ENCODE measurements at places on chromosomes 16 and 17.

GRCh38 chr17:3988297-3989040 is 24.2 kb upstream of the ATP2A3 start:
- no peak for DNase-seq

DNA sequence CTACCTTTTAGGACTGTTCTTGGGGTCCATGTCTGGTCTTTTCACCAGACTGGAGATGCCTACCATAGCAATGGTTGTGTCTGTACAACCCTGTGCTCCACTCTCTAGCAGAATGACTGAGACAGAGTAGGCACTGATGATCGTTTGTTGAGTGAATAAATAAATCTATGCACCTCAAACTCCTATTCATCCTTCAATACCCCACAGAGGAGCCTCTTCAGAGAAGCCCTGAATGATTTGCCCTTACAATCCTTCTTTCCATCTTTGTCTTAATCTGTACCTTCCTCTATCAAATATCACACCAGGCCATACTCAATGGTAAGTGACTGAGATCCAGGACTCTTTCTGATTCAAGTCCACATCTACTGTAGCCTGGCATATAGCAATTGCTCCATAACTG is 23.3 kb downstream of the PIMREG start:
- no peak for DNase-seq

GRCh38 chr17:55410722-55411462 is 10.7 kb downstream of the MMD start:
- DNase-seq: no peak

- DNase-seq: no peak
These were observed 32.9 kb downstream of the TRARG1 start for GRCh38 chr17:1312261-1312870.

- DNase-seq: peak; percentile 48
These were observed 21.6 kb downstream of the EMC8 start for GRCh38 chr16:85777583-85778310.

DNA sequence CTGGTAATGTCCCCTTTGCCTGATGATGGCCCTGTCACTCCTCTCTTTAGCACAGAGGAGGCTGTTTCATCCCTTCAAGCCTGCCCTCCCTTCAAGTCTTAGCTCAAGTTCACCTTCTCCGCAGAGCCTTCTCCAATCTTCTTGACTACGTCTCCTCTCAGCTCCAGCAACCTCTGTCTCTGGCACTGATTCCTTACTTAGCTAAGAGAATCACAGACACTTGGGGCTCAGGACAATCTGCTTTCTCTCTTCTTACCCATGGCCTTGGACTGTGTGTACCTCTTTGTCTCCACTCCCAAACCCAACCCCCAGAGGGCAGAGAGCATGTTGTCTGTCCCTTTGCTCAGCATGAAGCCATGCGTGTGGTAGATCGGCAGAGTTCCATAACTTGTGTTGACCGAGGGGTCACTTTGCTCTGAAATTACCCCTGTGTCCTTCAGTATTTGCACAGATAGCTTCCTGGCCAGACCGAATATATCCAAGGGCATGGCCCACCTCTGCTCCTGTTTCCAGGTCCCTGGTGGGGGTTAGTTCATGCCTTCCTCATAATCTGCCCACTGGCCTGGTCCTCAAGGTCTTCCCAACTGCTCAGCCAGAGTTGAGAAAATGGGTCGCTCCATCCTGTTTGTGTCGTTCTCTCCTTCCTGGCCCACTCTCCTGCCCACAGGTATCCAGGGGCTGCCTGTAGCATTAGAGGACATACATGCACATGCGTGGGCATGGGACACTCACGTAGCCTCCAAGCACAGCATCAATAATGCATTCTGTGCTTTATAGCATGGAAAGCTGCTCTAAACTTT is 41.6 kb downstream of the MAPT start:
- DNase-seq: no peak

DNA sequence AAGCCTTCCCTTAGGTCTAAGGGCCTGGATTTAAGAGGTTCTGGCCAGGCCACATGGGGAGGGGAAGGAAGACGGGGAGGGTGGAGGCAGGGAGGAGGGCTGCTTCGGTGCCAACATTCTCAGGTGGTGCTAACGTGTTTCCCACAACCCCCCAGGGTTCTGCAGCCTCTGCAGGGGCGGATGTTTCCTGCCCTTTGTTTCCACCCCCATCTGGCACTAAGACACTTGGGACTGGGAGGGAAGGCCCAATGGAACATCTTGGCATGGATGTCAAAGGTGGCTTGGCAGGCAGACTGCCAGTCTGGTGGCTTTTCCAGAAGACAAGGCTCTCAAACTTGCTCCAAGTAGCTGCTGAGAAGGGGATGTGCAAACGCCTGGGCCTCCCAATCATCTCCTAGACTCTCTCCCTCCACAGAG is 12.7 kb downstream of the HIC1 start:
- DNase-seq: no peak

- no peak for DNase-seq
These were observed 74.4 kb downstream of the PCTP start for GRCh38 chr17:55825213-55825612.

DNA sequence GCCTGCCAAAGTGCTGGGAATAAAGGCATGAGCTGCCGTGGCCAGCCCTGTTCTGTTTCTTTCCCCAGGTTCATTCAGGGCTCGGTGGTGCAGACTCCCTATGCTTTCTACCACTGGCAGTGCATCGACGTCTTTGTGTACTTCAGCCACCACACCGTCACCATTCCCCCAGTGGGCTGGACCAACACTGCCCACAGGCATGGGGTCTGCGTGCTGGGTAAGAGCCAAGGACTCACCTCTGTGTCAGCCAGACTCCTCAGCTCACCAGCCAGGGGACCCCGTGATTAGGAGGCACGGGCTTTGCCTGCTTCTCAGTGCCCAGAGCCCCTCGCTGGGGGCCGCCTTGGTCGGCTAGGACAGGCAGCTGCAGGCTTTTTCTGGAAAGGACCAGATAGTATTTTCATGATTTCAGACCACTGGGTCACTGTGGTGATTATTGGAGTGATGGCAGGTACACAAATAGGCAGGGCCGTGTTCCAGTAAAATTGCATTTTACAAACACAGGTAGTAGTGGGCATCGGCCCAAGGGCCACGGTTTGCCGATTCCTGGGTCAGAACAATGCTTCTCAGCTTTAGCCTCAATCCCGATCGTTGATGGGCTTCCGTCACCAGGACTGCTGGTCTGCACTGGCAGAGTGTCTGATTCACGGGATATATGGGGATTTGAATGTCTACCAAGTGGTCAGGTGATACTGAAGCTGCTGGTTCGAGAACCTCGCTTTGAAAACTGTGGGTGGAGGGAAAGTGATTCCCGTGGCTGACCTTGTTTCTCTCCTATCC is 5.0 kb downstream of the ENGASE start:
- DNase-seq: no peak

- peak; percentile 74 for DNase-seq
These were observed 1.4 kb downstream of the RHBDL1 start for GRCh38 chr16:676913-677312.

GRCh38 chr16:77905374-77905920 is 116.9 kb upstream of the CLEC3A start:
- DNase-seq: no peak

DNA sequence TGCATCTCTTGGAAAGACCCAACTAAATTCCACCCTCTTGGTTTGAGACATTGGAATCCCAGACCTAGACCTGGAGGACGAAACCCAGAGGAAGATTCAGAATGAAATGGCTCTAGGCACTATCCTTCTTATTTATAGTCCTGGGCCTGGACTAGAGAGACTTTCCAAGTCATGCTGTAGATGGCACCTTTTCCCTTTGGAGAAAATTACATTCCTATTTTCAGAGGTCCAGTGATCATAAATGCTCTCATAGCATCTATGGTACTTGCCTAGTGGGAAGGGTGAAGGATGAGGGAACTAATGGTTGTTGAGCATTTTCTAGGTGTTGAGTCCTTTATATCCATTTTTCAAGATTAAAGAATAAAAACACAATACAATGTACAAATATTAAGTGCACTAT is 37.1 kb downstream of the SPACA3 start:
- DNase-seq: no peak

GRCh38 chr16:78982096-78982744 is 618.3 kb downstream of the MAF start:
- no peak for DNase-seq

GRCh38 chr17:46136820-46137219 is 56.4 kb downstream of the KANSL1 start:
- DNase-seq: no peak

- DNase-seq: no peak
These were observed 20.3 kb downstream of the MAP1LC3B start for GRCh38 chr16:87412371-87412995.

DNA sequence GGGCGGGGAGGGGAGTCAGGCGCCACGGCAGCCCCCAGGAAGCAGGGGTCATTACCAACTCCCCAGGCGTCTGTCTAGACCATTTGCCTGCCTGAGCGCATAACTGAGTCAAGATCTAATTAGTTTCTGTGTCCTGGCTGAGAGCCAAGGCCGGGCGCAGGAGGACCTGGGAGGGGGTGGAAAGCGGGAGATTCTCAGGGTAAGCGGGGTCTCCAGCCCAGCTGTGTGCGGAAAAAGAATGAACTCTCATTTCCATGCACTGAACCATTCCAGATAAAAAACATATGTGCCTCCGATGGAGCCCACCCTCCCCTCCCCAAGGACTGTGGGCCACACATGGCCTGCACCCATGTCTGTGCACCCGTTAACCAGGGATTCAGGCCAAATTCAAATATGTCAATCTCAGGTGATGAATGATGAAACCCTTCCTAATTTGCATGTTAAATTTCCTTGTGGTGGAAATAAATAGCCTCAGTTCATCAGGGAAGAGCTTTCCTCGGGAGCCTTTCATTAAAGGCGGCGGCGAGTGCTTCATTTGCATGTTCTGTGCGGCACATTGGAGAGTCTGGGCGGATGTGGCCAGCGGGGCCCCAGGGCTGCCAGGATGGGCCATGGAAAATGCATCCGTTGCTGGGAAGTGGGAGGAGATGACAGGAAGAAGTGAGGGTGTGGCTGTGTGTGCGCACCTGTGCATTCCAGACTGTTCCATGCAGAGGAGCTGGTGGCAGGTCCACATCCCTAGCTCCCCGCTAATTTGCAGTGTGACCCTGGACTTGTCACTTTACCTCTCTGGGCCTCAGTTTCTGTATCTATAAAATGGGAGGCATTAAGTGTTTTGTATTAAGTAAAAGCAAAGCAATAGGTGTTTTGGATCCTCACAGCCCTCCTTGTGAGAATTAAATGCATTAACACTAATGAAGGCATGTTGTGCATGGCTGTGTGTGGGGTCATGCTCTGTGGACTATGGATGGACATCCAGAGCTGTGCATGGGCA is 151.1 kb downstream of the SDK2 start:
- peak; percentile 26 for DNase-seq

GRCh38 chr17:83062818-83063671 is 16.4 kb upstream of the METRNL start:
- peak; percentile 50 for DNase-seq

- DNase-seq: peak; percentile 79
These were observed 17.3 kb upstream of the EEF2K start for GRCh38 chr16:22188595-22189442.

DNA sequence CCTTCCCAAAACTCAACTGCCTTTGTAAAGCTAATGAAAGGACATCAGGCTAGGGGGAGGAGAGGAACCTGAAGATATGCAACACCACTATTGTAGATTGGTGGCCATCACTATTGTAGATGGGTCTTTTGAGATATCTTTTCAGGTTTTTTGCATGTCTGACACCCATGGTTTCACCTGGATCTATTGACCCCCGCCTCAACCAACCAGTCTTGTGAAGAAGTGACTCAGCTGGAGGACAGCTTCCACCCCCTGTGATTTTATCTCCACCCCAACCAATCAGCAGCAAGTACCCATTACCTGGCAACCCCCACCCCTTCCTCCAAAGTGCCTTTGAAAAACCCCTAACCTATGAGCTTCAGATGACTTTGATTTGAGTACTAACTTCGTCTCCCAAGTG is 382.6 kb upstream of the GOT2 start:
- DNase-seq: no peak

- DNase-seq: no peak
These were observed 8.1 kb downstream of the TMEM97 start for GRCh38 chr17:28327031-28327607.

- DNase-seq: no peak
These were observed 3.8 kb downstream of the ERCC4 start for GRCh38 chr16:13923703-13924298.

GRCh38 chr17:83106913-83107655 is 27.7 kb downstream of the METRNL start:
- no peak for DNase-seq

DNA sequence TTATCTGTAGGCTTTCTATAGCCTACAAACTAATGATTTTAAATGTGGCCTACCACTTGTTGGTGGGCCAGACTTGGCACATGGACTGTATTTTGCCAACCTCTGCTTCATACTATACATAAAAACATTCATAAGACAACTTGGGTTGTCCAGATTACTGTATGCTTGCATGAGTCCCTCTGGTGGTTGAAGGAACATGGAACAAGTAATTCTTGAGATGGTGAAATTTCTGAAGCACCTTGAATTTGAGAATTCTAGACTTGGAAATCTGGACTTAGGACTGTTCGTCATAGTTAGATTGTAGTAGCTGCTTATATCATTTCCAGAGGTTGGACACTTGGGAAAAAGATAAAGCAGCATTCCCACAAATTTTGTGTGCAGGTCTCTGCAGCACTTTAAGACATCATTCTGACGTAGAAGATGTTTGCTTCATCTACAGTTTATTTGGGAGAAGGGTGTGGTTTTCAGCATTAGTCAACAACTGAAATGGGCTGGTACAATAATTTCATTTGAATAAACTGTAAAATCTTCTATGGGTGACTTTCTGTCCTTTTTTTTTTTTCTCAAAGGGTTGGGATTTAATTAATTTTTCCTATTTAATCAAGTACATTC is 31.2 kb downstream of the NFATC3 start:
- no peak for DNase-seq

DNA sequence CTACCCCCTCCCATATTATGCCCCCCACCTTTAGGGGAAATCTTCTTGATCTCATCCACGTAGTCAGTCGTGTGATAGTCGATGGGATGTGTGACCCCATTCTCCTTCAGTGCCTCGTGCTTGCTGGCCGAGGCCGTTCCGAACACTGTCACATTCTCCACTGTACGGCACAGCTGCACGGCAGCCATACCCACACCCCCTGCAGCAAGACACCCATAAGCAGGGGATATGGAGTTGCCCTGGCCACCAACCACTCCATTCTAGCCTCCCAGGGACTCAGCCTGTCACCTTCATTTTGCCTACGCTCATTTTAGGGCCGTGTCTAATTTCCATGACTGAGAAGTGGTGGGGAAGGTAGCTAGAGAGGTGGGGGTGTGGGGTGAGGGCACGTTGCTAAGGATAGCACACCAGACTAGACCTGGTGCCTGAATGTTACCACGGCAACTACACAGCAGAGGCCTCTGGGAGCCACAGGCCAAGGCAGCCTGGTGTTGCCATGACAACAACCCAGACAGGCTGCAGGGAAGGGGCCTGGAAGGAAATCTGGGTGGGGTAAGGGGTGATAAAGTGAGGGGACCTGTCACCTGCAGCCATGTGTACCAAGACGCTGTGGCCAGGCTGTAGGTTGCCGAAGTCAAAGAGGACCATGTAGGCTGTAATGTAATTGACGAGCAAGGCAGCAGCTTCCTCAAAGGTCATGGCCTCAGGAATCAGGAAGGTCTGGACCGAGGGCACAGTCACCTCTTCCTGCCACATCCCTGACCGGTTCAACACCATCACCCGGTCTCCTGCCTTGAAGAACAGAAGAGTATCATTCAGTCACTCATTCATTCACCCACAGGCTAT is 4.0 kb downstream of the VAT1 start:
- no peak for DNase-seq
